ENCODE measurements at places on chromosomes 2 and 18.

DNA sequence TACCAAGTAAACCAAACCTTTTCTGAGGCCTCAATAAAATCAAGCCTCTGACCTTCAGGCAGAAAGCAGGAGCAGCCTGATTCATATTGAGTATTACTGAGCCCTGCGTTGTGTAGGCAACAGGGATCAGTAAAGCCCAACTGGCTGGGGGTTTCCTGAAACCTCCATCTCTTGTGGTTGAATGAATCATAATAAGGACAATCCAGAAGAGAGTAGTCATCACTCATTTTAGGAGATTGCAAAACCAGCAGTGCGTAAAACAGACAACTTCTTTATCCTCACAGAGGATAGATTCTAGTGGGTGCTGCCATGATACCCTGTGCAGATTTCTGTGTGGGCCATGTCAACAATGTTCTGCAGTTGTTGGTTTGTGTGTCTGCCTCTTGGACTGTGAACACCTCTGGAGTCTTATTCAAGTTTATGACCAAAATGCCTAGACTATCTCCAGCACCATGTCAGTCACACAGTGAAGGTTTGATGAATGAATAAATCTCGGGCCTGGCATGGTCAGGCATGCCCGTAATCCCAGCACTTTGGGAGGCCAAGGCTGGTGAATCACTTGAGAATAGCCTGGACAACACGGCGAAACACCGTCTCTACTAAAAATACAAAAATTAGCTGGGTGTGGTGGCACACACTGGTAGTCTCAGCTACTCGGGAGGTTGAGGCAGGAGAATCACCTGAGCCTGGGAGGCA, 51.8 kb upstream of the RAB27B start:
- DNase-seq, result peak; percentile 18

- no peak for DNase-seq
These were observed 262.0 kb downstream of the MREG start for GRCh38 chr2:215751200-215751910.

DNA sequence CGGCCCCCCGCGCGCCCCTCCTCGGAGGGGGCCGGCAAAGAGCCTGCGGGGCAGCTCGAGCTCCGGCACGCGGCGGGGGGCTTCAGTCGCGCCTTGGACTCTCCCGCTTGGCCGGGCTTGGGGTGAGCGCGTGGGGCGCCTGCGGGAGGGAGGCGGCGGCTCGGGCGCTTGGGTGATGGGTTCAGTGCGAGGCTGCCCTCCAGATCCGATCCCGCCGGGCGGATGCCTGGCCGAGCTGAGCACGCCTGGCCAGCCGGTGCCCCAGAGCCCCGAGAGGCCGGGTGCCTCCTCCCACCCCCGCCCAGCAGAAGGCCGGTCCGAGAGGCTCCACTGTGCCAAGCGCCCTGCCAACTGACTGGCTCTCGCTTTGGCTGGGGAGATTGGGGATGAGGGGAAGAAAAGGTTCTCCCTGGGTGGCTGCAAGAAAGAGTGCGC, 273 bp upstream of the NXPH2 start:
- no peak for DNase-seq

GRCh38 chr2:237696461-237696860, 69.1 kb downstream of the LRRFIP1 start:
- DNase-seq, result peak; percentile 47

- no peak for DNase-seq
These were observed 166.0 kb downstream of the TMEM182 start for GRCh38 chr2:102927854-102928267.

DNA sequence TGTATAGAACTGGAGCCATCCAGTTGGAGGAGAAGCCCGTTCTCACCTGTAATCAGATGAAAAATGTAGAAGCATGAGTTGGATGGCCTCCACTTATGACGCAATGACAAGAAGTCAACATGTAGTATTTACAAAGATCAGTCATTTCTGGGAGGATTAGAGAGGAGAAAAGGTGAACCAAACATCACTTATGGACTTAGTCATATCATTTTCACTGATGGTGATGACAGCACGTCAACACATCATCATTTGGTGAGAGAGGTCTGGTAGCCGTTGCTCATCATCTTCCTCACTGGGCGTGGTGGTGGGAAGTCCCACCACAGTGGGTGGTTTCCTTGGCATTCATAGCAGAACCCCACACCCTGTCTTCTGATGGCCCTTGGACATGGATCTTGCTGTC, 264.2 kb upstream of the EPAS1 start:
- peak; percentile 53 for DNase-seq

- DNase-seq, result no peak
These were observed 244.7 kb downstream of the HRH4 start for GRCh38 chr18:24704946-24705630.
